HFFc6 (cell line): ENCODE measurements at places on chromosomes 4 and X. TPM values are rescaled to one million over a fixed set of nuclear protein-coding genes. Genes with fewer than 3 reads are reported as not detected.

DNA sequence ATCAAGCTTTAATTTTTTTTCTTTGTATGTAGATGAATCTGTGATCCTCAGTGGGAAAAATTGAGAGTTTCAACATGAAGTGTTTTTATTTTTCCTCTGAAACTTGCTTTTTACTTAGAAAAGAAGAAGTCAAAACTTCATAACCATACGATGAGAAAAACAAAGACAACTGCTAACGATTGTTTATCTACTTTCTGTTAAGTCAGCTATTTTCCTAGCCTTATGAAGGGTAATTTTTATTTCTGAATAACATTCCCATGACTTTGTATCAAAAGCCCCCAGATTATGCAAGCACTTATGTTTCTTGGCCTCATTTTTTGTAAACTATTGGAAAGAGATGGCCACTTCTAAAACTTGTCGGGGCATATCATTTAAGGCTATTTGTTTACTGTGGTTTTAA lies 645.1 kb upstream of the PRKX start:
- no peak for DNase-seq

DNA sequence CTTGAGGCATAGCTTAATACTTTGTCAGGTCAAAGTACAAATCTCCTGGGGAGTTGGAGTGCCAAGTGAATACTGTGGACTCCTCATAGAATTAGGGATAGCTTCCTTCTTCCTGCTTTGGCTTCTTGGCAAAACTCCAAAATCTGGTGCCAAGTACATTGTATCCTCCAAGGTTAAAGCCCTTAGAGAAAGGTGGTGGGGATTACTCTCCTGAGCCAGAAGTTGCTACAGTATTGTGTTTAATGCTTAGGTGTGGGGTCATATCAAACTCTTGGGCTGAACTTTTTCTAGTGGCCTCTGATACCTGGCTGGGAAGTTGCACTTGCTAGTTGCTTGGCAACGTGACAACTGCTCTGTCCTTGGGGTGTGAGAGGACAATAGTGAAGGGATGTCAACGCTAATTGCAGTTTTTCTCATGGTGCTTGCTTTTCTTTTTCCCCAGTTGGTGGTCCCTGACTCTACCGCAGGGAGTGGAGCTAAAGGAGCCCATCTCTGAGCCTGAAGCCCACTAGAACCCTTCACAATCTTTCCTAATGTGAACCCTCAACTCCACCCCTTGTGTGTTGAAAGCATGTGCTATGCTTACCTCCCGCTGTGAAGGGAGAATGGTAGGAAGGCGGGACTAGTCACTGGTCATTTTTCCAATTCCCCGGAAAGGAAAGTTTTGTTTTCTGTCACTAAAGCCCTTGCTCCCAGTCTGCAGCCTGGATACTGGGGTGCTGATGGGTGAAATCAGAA lies 35.5 kb downstream of the DLG3 start:
- DNase-seq: no peak

DNA sequence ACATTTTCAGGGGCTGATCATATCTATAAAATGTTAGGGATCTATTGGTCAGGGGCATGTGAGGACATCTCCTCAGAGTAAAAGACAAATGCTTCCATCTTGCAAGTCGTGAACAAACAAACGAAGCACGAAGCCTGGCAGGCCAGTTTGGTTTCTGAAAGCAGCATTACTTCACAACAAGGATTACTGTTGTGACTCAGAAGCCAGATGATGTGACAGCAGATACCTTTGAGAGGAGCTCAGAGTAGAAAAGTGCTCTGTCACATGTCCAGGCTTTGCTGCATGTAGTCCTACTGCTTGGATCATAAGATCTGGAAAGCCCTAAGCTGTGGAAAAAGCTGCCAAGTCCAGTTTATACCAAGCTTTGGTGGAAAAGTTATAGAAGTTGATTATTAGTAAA lies 1827.2 kb downstream of the ARAP2 start:
- DNase-seq: peak; percentile 1

DNA sequence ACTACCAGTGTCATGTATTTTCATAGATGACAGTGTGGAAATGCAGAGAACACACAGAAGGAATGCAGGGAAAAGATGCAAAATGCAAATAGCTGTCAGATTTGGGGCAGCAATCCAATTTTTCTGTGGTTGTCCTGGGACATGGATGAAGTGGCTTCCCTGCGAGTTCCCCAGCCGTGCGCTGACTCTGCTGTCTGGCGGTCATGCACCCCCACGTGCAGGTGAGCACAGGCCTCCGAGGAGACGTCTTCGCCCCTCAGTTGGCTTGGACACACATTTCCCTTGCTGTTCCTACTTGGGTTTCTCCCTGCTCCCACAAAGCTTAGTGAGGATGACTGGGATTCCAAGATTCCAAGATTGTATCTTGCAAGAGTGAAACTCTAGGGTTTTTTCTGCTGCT lies 24.4 kb downstream of the BLOC1S4 start:
- no peak for DNase-seq

GRCh38 chr4:145619639-145619996 lies 433 bp downstream of the MMAA start:
- peak; percentile 21 for DNase-seq

Gene DAPP1
- not detected in 3 replicates for total RNA-seq

Gene SMS
- total RNA-seq: 134 to 197 TPM (median 193 TPM) in 3 replicates

Gene P2RY4
- not detected in 3 replicates for total RNA-seq

DNA sequence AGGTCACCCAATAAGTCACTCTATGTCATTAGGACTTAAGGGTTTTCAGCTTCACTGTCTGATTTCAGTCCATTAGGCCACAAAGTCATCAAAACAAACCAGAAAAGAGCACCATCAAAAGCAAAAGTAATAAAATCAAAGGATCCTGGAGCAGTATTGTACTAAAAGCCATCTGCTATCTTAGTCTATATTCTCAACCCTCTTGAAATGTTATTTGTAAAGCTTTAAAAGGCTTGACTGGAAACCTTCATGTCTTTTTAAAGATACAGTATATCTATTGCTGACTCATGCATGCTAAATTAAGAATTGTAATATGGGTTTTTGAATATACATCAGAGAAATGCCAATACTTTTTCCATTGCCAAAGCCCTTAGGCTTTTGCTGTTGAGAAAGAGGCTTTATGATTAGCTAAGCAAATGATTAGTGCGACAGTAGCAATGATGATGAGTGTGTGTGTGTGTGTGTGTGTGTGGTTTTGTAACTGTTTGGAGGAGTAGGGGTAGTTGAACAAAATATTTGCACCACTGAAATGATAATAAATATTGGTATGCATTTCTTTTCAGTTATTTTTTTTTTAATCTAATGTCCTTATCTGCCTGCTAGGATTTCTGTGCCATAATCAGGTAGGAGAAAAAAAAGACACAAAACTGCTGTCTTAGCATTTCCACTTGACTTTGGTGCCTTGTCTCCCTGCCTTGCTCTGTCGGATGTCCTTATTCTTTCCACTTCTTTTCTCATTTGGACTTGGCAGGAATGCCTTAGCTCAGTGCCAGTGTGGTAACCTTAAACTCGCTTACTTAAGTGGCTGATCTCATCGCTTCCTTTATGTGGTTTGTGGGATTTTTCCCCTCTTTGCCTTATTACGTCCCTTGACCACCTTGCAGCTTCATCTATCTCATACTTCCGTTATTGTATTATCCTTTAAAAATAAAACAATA lies 119.7 kb downstream of the PCDH7 start:
- DNase-seq: no peak

Gene CENPU
- total RNA-seq: 8.8 to 19.6 TPM (median 15.2 TPM) in 3 replicates
